Panc1 (cell line): ENCODE measurements at places on chromosomes 1 and 21.

DNA sequence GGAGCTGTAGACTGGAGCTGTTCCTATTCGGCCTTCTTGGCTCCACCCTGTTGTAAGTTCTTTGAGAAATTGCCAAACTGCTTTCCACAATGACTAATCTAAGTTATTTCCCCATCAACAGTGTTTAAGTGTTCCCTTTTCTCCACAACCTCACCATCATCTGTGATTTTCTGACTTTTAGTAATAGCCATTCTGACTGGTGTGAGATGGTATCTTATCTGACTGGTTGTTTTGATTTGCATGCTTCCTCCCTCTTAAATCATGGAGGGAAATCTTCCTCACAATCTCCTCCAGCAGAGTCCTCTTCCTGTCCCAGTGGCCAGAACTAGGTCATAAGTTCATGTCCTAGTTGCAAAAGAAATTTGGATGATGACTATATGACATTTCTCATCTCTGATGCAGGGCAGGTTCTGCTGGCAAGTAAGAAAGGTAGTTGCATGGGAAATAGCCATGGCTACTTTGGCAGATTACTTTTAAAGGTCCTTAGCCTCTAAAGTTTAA lies 294.0 kb downstream of the LRRC40 start:
- DNase-seq = no peak

DNA sequence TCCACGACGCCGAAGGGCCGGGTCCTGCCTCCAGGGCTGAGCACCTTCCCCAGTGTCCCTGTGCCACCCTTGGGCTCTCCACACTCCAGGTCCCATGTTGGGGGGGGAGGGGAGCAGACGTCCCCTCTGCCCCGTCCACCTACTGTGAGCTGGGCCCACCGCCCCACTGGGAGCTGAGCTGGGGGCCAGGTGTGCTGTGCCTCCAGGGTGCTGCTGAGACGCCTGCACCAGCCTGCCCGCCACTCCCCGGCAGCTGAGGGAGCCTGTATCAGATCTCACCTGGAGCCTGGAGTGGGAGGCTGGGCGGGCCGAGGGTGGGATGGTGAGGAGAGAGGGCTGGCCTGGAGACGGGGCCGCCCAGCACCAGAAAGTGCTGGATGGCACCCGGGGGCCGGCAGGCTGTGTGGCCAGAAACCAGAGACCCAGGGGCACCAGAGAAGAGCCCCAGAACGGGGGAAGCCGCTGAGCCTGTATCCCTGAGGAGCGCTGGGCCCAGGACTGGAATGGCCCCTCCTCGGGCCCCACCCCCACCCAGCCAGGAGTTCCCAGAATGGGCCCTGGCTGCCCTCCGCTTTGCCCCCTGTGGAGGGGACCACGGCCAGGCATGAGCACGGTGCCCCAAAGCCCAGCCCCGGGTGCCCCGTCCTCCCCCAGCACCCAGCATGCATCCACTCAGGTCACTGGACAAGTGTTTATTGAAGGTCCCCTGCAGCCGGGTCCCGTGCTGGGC lies 3.4 kb downstream of the TNFRSF18 start:
- no peak for DNase-seq

DNA sequence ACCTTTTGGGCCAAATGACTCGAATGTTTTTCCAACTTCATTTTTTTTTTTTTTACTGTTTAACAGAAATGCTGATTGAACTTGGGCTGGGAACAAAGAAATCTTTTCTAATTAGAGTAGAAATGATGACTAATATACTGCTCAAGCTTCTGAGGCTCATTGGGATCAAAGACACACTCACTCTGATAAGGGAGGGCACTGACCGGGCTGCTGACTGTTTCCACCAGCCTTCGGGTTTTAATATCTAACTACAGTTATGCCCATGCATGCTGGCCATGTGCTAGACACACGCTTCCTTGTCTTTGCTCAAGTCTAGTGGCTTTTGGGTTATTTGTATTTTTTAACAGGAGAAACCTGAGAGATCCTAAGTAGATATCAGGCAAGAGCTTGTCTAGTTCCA lies 16.8 kb downstream of the ZBTB18 start:
- DNase-seq = no peak

DNA sequence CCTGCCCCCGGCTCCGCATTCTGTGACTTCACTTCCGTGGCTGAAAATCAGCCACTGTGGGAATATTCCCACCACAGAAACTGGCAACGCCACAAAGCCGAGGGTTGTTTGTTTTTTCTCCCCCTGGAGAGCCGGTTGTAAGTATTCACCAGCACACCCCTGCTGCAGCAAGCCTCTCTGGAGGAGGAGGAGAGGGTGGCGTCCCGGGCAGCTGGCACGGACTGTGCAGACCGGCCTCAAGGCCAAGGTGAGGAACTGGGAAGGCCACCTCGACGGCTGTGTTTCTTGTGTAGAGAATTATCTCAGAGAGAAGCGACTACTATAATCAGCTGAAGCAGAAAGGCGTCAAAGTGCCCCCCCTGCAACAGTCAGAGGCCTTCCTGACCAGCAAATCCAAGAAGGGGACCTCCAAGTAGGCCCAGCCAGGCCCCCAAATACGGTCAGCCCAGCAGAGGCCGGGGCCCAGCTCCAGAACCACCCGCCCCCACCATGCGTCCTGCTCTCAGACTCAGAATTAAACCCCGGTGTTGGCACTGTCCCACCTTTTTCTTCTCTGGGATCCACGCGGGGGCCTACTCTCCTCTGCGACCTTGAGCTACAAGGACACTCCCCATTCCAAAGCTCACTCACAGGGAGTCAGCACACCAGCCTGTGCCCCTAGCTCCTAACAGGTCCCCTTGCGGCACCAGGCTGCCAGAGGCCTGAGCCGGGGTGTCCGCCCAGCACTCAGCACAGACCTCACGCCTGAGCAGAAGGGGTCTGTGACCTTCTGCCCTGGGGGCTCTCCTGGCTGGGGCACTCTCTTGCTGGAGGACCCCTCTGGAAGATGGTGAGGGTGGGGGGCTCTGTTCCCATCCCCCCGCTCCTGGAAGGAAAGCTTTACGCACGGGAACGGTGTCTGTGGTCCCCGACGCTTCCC lies 1.2 kb upstream of the SMIM1 start:
- no peak for DNase-seq

DNA sequence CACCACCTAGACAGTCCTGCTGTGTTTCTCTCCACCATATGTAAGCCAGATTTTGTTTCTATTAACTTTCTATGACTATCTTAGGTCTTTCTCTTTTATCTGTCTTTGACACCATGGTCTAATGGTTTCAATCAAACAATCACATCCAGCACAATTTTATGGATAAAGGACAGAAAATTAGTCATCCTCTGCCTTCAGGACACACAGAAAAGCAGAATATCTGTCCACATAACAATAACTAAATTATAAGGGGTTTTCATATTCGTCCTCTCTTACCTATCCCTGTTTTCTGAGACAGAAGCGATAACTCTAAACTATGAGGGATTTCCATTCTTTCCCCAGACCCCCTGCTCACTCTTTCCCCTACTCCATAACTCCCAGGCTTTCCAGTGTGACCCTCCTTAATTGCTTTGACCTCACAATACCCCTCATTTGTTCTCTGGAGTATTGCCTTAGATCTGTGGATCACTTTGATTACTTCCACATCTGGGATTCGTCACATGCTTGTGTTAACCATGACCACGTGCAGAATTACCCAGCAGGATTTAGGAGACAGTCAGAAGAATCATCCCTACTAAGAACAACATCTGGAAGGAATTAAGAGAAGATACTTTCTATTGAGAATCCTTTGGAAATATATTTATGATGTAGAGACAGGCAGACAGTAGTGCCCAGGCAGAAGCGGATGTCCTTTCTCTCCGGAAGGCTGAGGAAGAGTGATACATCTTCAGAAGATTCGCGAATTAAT lies 108.2 kb upstream of the GREM2 start:
- DNase-seq = no peak

GRCh38 chr1:186994897-186995296 lies 166.1 kb downstream of the PLA2G4A start:
- DNase-seq = no peak

DNA sequence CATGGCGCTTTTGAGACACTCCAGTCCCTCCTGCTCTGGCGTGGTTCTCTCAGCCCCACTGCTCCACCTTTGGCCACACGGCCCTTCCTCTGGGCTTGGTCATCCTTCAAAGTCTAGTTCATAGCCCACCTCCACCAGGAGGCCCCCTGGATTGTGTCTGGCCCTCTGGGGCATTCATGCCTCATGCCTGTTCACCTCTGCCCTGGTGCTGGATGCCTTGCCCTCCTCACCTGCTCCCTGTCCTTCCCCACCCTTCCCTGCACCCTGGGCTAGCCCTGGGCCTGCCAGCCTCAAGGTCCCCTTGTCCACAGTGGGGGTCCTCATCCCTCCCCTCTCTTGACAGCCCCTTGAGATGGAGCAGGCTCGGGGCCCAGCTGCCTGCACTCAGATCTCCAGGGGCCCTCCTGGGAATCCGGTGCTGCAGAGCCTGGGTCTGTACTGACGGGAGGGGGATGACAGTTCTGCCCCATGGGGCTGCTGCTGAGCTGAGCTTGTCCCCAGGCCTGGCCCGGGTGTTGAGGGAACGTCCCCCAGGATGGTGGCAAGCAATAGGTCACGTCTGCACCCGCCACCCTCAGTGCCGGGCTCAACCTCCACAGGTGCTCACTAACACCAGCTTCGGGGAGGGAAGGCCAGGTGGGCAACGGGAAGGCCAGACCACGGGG lies 18.4 kb downstream of the PRXL2B start:
- no peak for DNase-seq

DNA sequence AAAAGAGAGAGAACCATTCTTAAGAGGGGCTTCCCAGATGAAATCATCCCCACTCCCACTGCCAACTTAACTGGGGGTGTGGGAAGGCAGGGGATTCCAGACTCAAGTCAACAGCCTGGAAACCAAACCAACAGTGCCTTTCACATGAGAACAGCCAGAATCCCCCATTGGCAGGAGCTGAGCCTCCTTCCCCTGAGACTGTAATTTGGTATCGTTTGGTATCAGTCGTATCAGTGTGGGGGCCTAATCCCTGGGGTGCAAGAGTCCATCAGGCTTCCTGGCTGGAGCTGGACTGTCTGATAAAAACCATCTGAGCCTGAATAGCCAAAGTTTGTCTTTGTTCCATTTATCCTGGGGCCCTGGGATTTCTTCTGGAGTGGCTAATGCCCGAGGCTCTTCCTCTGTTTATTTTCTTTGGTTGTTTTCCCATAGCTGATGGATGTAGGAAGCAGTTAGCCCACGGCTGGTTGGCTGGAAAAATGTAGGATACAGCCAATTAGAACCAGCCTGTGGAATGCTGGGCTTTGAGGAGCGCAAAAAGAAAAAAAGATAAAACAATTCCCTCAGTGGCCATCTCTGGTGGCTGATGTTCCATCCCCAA lies 84.6 kb downstream of the LAMC2 start:
- no peak for DNase-seq

DNA sequence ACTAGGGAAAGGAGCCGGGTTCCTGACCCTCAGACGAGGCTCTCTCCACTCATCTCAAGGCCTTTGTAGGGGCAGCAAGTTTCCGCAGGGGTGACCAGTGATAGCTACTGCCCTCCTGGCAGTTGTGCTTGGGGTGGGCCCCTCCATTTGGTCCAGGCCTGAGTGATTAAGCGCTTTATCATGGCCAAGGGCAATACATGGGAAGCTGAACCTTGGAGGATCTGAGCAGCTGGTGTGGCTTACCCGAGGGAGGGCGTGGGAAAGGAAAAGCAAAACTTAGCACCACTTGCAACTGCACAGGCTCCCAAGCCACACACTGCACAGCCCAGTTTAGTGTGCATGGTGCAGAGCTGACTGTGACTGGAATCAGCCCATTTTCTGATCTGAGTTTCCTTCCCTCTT lies 47.8 kb downstream of the GADD45A start:
- no peak for DNase-seq

- no peak for DNase-seq
Measured at GRCh38 chr1:230379928-230380327, 46.2 kb downstream of the PGBD5 start.

DNA sequence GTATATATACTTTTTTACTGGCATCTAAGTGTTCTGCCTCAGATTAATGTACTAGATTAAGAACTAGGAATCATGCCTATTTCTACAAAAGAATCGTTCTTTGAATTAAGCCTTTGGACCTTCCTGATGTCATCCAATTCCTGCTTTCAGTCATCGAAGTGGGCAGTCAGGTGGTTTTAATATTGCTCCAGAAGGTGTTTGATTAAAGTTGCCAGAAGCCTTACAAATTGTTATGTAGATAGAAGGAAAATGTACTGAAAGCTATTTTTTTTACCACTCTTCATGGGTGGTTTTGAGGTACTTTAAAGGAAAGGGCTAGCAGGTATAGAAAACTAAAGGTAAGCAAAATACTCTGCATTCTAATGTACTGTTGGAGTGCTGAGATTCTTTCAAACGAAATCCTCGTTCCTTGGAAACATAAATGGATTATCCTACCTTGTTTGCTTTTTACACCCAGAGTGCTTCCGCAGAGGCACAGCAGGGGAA lies 716 bp downstream of the CTBS start:
- no peak for DNase-seq

- no peak for DNase-seq
Measured at GRCh38 chr1:67611846-67612245, 73.2 kb upstream of the GADD45A start.

GRCh38 chr1:116794371-116794770 lies 40.1 kb downstream of the CD2 start:
- no peak for DNase-seq

DNA sequence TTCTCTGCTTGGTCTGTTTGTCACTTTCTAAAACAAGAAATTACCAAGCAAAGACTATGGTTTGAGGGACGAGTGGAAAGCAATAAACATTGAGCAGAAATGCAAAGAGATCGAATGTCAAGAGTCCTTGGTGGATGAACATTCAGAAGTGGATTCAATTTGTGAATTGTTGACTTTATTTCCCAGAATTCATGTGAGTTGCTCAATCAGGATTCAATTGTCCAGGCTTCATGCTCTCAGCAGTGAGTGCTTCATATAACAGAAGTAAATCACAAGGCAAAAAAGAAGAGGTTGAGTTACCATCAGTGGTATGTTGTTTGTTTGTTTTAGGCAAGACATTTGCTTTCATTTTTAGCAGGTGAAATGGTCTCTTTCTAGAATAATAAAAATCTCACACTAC lies 31.9 kb downstream of the NGF start:
- DNase-seq = no peak

- no peak for DNase-seq
Measured at GRCh38 chr1:68057564-68057963, 7.1 kb upstream of the DIRAS3 start.

GRCh38 chr1:29447368-29447767 lies 211.0 kb downstream of the PTPRU start:
- DNase-seq = no peak

DNA sequence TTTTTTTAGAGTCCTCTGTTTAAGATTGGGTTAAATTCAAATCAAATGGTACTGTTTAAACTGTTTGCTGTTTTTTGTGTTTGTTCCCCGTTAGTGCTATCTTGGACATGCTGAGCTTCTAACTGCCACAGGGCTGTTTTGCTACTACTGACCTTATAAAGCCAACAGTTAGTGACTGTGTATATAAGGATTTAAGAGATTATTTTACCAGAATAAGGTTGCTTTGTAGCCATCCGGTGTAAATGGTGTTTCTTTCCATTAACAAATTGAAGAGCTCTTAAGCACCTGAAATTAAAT lies 37.0 kb downstream of the ZNF281 start:
- no peak for DNase-seq

- DNase-seq = no peak
Measured at GRCh38 chr1:230127105-230128054, 60.3 kb downstream of the GALNT2 start.
